ENCODE measurements at places on chromosomes 13 and 19. TPM values are rescaled to one million over a fixed set of nuclear protein-coding genes. Genes with fewer than 3 reads are reported as not detected.

ZNF560 gene
- 0.47 TPM for total RNA-seq

IL11 gene
- total RNA-seq, result 0.09 TPM

FPR1 gene
- not detected for total RNA-seq

NTF4 gene
- total RNA-seq, result not detected

DACT3 gene
- total RNA-seq, result 0.19 TPM

CGB1 gene
- not detected for total RNA-seq

RAB11B gene
- 82.3 TPM for total RNA-seq

MICU2 gene
- total RNA-seq, result 34.3 TPM

PLPPR3 gene
- 0.19 TPM for total RNA-seq

ZNF285 gene
- total RNA-seq, result 2.8 TPM

CAMSAP3 gene
- total RNA-seq, result under 0.01 TPM

Data from endothelial cell of coronary artery (primary cell).